ENCODE measurements at places on chromosomes 11 and 22.

- DNase-seq, result no peak
These were observed 45.3 kb downstream of the PC start for GRCh38 chr11:66912911-66913310.

- DNase-seq, result no peak
These were observed 17.6 kb downstream of the SELENOO start for GRCh38 chr22:50218153-50218995.

DNA sequence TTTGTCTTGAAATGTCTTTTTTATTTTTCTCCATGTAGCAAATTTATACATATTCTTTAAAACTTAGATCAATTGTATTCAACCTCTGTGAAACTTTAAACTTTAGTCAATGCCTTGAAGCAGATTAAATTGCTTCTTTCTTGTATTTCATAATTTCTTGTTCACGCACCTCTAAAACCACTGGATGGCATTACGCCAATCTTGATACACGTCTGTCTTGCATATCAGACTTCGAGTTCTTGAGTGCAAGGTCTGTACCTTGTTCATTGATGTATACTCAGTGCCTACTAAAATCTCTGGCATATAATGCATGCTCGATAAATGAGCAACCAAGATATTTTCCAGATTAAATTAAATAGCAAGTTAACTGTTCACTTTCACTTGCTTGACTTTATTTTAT, 236.8 kb downstream of the CASP12 start:
- no peak for DNase-seq

DNA sequence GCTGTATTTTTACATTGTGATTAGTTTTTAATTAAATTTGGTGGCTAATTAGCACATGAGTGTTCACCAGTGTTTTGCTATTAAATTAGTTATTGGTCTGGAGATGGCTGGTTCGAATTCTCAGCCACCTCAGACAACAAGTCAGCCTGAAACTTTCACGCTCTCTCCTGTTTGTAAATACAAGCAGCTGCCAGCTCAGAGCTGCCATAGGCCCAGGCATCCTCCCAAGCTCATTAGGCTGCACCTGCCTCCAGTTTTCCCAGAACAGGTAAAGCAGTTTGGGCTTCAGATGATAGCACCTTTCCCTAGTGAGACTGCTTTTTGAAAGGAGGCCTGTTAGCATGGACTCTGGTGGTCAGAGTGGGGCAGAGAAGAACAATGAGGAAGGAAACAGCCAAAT, 156.8 kb downstream of the NAV2 start:
- DNase-seq, result no peak

GRCh38 chr11:111302298-111302697, 4.0 kb downstream of the POU2AF3 start:
- no peak for DNase-seq

GRCh38 chr11:59078435-59078834, 7.7 kb upstream of the GLYATL1B start:
- DNase-seq, result no peak

DNA sequence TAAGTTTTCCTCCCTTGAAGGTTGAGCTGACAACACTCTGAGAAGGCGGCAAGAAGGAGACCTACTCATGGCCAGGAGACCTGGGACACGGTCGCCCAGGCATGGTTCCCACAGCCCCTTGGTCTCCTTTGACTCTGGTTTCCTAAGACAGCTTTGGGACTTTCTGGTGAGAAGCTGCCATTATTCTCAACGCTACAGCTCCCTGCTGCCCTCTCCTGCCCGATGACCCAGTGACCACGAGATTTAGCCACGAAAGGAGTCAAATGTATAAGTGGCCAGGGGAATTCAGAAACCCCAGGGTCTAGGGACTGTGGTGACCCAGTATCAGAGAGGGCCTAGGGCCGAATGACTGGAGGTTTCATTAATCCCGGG, 699 bp upstream of the SDF2L1 start:
- DNase-seq, result no peak

GRCh38 chr11:76790251-76790650, 7.1 kb downstream of the TSKU start:
- no peak for DNase-seq

DNA sequence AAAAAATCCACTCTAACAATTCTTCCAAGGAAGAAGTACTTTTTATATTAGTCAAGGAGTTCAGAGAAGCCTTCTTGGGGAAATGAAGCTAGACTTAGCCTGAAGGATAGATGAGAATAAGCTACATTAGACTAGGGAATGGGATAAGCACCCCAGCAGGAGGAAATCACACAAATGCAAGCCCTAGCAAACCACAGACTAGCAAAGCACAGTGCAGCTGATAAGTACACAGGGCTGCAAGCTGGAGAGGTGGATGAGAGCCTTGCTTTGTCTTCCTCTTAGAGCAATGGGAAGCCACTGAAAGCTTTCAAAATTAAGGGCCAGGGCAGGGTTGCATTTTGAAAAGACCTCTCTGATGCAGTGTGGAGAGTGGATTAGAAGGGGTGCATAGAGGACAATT, 946.2 kb downstream of the LRRC4C start:
- no peak for DNase-seq

- no peak for DNase-seq
These were observed 450 bp downstream of the MAP4K2 start for GRCh38 chr11:64802370-64803157.

DNA sequence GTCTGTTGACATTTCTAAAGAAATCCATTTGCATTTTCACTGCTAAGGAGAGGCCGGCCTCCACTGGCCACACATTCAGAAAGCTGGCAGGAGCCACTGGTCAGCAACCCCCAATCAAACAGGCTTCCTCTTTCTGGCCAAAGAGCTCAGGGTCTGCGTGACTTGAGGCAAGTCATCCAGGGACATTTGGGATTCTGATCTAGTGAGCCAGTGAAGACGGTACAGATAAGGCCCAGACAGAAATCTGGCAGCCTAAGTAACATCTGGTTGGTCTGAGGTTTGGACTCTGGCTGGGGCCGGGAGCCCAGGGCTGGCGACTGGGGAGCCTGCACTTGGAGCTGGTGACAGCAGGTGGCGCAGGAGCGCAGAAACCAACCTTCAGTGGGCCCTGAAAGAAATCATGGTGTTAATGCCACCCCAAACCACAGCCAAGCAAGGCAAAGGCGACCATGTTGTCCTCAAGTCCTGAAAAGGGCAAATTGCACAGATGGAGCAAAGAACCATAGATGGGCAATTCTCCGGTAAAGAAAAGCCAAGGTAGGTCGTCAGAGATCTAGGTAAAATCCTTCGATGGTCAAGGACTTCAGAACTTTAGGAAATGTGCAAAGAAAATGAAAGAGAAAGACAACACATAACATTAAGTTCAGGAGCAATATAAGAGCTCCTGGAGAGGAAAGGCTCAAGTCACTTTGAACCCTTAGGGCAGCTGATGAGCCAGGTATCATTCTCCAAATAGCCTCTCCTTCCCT, 99.4 kb upstream of the BLID start:
- DNase-seq, result no peak

DNA sequence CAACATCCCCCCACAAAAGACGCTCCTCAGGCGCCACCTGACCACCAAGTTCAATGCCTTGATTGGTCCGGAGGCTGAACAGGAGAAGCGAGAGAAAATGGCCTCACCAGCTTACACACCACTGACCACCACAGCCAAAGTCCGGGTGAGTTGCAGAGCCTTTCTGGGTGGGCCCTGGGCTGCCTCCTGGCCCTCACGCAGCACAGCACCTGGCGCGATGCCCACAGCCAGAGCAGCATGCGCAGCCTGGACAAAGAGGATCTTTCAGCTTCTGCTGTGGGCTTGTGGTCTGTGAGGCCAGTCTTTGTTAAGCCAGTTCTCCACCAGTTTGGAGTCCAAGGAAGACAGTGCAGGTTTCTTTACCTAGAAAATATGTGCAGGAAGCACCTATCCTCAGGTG, 21.6 kb downstream of the CYB5R2 start:
- no peak for DNase-seq

DNA sequence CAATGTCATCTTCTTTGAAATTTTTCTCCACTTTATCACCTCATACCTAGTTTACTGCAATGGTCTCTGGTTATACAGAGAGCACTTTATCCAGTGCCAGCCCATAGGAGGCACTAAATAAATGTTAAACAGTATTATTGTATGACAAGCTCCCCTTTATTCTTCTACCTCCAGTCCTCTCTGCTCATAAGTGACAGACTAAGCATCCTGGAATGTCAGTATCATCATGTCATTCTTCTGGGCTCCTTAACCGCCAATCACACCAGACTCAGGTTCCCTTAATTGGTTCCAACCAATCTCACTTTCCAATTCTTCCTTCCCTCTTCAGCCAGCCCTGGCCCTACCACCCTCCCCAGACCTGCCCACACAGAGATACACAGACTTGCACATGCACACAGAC, 93.1 kb downstream of the RPL27A start:
- no peak for DNase-seq

DNA sequence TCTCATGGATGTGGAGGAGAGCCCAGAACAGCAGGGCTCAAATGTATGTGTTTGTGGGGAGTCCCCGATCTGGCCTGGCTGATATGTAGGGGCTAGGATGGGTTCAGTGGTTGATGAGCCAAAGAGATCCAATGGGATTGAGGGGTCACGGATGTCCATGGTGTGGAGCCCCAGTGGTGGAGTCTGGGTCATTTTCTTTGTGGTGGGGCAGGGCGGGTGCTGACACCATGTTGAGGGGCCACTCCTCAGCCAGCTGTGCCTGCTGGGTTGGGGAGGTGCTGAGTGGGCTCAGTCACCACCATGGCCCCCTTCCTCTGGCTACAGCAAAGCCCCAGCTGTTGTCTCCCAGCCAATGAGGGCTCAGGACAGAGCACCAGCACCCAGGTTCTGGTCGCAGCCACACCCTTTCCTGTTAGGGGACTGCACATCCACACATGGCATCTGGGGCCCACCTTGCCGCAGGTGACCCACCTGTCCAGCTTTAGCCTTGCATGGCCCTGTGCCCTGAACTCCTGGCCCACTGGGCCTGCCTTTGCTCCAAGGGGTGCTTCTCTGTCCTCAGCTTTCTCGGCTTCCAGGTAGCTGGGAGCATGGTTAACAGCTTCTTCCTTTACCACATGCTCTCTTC, 3.2 kb upstream of the GNAZ start:
- DNase-seq, result no peak

DNA sequence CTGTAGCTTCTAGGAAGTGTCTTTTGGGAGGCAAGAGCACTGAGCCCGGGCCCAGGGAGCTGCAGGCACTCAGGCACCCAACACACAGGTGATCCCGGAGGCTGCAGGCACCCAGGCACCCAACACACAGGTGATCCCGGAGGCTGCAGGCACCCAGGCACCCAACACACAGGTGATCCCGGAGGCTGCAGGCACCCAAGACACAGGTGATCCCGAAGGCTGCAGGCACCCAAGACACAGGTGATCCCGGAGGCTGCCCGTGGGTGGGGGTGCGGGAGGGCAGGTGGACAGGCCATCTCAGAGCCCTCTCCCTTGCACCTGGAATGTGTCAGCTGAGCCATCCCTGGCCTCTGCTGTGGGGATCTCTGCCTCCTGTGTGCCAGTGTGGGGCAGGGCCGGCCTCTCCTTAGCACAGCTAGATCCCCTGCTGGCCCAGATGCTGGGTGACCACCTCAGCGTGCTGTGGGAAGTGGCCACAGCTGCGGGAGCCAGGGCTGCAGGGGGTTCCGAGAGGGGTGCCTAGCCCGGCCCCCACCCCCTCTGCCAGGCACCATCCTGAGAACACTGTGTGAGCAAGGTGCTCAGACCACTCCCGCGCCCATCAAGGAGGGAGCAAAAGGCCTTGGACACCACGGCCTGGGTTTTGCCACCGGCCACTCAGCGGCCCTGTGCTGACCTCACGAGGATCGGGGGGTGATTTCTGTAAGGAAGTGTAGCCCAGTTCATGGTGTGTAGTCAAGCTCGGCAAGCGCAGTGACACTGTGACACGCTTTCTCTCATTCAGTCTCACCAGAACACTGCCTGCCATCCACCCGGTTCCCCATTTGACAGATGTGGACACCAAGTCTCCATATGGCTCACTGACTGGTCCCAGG, 14.2 kb downstream of the MRGPRG start:
- DNase-seq, result no peak

DNA sequence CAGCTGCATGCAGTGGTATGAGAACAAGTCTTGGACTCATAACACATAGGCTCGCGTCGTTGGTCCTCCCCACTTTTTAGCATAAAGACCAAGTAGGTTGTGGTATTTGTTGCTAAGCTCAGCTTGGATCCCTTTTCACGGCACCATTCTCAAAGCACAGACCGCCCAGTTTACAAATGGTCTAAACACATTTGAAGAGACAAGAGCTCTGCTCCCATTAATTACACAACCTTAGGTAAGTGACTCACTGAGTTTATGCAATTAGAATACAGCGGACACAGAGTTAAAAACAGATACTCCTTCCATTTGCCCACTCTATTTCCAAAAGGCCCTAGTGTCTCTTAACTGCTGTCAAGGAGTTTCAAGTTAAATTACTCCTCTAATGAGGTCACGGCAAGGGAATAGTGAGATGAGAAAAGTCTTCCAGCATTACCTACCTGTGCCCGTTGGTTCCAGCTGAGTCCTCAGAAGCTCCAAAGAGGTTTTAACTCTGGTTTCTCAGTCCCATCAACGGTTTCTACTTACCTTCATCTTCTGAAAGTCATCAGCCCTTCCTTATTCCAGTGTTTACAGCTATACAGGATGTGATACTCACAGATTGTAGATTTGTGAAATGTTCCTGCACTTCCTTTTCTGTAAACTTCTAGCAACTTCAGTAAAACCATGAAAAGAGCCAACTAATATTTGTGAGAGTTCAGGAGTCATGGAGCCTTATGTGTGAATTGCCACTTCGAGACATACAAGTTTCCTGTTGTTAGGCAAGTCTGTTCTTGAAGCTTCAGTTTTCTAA, at the start of gene MS4A6A:
TSS of gene MS4A6A (minus strand) at position 543 of the 790 bp plus-strand sequence. CDS start 1,356 bp downstream, outside the sequence.
- no peak for DNase-seq

DNA sequence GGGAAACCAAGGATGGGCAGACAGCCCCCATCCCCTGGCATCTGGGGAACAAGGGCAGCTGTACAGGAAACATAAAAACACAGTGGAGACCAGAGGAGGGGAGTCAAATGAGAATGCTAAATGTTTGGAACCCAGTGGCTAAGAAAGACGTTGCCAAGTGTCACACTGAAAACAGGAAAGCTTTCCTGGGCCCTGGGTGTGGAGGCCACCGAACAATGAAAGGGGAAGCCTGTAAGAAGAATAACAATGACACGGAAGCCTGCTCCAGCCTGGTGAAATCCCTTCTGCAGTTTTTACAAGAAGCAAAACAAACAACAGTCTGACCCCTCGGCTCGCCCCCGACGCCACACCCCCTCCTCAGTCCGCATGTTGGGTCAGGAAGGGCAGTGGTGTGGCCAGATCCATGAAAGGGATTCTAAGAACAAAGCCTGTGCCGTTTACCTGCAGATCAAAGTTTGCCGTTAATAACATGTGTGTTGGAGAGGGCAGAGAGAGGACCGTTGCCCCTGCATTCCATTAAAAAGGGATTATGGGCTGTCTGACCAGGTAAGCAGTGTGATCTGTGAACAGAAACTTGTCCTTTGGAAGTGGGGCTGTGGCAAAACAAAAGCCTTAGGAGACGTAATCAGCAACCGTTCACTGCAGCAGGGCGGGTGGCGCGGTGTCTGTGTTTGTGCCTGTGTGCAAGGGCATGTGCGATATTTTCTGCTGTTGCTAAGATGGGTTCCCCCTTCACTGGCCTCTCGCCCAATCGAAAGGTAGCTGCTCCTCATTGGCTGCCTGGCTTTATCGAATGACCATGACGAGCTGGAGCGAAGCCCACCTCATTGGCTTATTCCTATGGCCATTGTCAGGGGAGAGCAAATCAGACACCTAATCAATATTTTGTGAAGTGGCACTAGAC, 113.7 kb upstream of the BLID start:
- no peak for DNase-seq

All from stimulated activated CD4-positive, alpha-beta T cell treated with anti-CD3 and anti-CD28 coated beads, TNF-alpha, amount 100 ng/mL, for 1 hour (primary cell).